Smooth muscle cell of the coronary artery (primary cell): ENCODE measurements at places on chromosomes 12 and 14. TPM values are rescaled to one million over a fixed set of nuclear protein-coding genes. Genes with fewer than 3 reads are reported as not detected.

SLC10A1 gene
- not detected in 2 replicates for total RNA-seq

AKAP3 gene
- total RNA-seq: 0.38 and 1.1 TPM in 2 replicates

MMP19 gene
- total RNA-seq: 4.0 and 12.0 TPM in 2 replicates

KCNC2 gene
- under 0.01 TPM in 1 of 2 replicates, not detected in the other for total RNA-seq

GPR132 gene
- total RNA-seq: 0.12 TPM in 1 of 2 replicates, not detected in the other

RIPK3 gene
- total RNA-seq: 0.23 and 9.4 TPM in 2 replicates

CATSPERB gene
- total RNA-seq: 0.23 TPM in 1 of 2 replicates, not detected in the other

KRT5 gene
- 0.15 TPM in 1 of 2 replicates, not detected in the other for total RNA-seq

CRIP1 gene
- 1.2 and 7.7 TPM in 2 replicates for total RNA-seq

TPPP2 gene
- total RNA-seq: not detected in 2 replicates
